ENCODE measurements at places on chromosomes 3 and 15. TPM values are rescaled to one million over a fixed set of nuclear protein-coding genes. Genes with fewer than 3 reads are reported as not detected.

The SPATA12 gene
- total RNA-seq: 0.12 TPM

The ZNF502 gene
- total RNA-seq: 3.6 TPM

The CYP8B1 gene
- not detected for total RNA-seq

The ATP13A4 gene
- 0.32 TPM for total RNA-seq

The BSN gene
- 0.17 TPM for total RNA-seq

The TMEM212 gene
- total RNA-seq: not detected

DNA sequence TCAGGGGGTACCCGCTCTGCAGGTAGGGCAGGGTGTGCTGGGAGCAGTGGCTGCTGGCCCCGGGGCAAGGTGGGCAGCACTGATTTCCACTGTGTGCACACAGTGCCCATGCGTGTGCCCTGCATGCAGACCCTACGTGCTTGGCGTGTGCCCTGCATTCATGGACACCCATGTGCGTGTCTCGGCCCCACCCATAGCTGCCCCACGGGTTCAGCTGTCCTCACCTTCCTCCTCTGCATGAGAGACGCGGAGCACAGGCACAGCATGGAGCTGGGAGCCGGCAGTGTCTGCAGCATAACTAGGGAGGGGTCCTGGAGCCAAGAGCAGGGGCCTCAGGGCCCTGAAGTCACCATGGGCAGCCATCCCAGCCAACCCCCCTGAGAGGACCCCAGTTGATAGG lies 1.6 kb upstream of the UCN2 start:
- no peaks in the 10 kb centered on the region for H3K36me3 ChIP-seq
- no peaks in the 10 kb centered on the region for H3K27me3 ChIP-seq
- no peak overlapping the region for H3K4me3 ChIP-seq
- H3K4me1 ChIP-seq: peaks cover 26% of the 10 kb centered on the region
- no peak overlapping the region for H3K27ac ChIP-seq

GRCh38 chr3:81884791-81885190 lies 123.3 kb upstream of the GBE1 start:
- no peak overlapping the region for H3K4me3 ChIP-seq
- H3K4me1 ChIP-seq: no peaks in the 10 kb centered on the region
- H3K27ac ChIP-seq: no peak overlapping the region

DNA sequence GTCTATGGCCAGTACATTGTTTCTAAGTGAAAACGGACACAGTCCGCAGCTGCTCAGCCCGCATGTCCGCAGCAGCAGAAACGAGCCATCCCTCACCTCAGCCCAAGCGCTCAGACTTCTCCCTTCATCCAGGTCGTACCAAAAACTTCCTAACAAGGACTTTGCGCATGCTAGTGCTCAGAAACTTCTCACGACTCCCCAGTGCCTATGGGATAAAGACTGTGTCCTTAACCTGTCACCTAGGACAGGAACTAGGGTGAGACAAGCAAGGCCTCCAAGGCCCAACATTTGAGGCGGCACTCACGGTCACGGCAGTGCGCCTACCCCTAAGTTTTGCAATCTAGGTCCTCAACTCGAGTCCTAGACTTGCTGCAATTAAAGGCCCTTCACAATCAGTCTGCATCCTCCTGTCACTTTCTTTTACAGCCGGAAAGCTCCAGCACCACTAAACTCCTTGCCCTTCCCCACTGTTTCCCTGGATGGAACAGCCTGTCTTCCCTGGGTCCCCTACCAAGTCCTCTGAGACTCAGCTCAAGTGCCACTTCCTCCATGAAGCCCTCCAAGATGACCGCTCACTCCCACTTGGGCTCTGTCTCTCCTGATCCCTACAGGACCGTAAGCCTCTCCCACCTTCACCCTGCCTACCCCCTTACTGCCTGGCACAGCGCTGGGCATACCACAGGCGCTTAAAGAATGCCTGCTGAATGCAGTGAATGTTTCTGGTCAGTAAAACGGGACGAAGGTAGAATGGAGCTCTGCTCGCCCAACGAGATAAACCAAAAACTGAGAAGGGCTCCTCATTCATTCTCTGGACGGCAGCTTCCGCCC lies 1.2 kb downstream of the CLN6 start:
- H3K36me3 ChIP-seq: no peaks in the 10 kb centered on the region
- H3K4me1 ChIP-seq: peaks cover 30% of the 10 kb centered on the region
- H3K4me3 ChIP-seq: peak overlapping the region; percentile 77
- no peaks in the 10 kb centered on the region for H3K27me3 ChIP-seq
- H3K27ac ChIP-seq: no peak overlapping the region
- no peak for DNase-seq

GRCh38 chr3:106850437-106850836 lies 526.8 kb upstream of the CCDC54 start:
- H3K4me1 ChIP-seq: no peaks in the 10 kb centered on the region
- H3K36me3 ChIP-seq: no peaks in the 10 kb centered on the region
- no peak overlapping the region for H3K4me3 ChIP-seq
- DNase-seq: no peak
- no peaks in the 10 kb centered on the region for H3K27me3 ChIP-seq

DNA sequence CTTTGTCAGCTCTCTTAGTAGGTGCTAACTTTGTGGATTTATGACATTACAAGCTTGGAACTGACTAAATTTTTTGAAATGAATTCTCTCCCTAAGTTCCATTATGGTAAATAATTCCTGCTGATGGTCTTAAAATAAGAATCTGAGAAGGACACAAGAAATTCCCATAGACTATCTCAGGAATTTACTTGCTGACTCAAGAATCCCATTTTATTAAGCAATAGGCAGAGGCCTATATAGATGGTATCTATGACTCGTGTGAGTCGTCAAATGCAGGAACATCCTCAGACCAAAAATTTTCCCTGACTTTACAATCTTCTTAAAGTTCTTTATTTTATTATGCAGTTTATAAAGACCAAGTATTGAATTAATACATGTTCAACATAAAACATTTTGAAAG lies 30.7 kb upstream of the CBLB start:
- H3K27ac ChIP-seq: no peak overlapping the region
- DNase-seq: no peak
- no peak overlapping the region for H3K4me3 ChIP-seq
- H3K27me3 ChIP-seq: no peaks in the 10 kb centered on the region
- H3K4me1 ChIP-seq: no peaks in the 10 kb centered on the region

GRCh38 chr3:38582316-38582715 lies 67.2 kb downstream of the SCN5A start:
- no peaks in the 10 kb centered on the region for H3K36me3 ChIP-seq
- no peak for DNase-seq
- H3K4me1 ChIP-seq: no peaks in the 10 kb centered on the region
- no peak overlapping the region for H3K27ac ChIP-seq

GRCh38 chr3:60598671-60599070 lies 652.6 kb downstream of the FHIT start:
- no peaks in the 10 kb centered on the region for H3K27me3 ChIP-seq
- no peaks in the 10 kb centered on the region for H3K36me3 ChIP-seq
- H3K4me3 ChIP-seq: no peak overlapping the region
- DNase-seq: no peak
- peaks cover 7% of the 10 kb centered on the region for H3K4me1 ChIP-seq
- no peak overlapping the region for H3K27ac ChIP-seq

GRCh38 chr3:121885386-121885785 lies 8.8 kb upstream of the SLC15A2 start:
- no peak overlapping the region for H3K27ac ChIP-seq
- DNase-seq: no peak
- no peak overlapping the region for H3K4me3 ChIP-seq

DNA sequence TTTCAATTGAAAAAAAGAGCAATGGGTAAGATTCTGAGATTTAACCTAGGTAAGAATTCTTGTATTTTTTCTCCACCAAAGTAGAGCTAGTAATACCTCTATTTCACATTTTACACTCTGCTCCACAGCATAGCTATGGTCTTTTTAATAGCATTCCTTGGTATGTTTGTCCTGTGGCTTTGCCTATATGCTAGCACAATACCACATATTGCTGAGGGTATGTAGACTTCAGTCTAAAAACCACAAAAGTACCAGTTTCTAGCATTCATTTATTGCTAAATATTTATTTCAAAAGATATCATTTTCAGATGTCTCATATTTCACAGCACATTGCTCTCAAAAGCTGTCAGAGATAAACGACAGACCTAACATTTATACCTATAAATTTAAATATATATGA lies 18.2 kb upstream of the EOGT start:
- H3K27me3 ChIP-seq: no peaks in the 10 kb centered on the region
- no peak for DNase-seq
- H3K27ac ChIP-seq: no peak overlapping the region
- H3K4me3 ChIP-seq: no peak overlapping the region
- no peaks in the 10 kb centered on the region for H3K4me1 ChIP-seq
